ENCODE measurements at places on chromosomes 6 and 20.

DNA sequence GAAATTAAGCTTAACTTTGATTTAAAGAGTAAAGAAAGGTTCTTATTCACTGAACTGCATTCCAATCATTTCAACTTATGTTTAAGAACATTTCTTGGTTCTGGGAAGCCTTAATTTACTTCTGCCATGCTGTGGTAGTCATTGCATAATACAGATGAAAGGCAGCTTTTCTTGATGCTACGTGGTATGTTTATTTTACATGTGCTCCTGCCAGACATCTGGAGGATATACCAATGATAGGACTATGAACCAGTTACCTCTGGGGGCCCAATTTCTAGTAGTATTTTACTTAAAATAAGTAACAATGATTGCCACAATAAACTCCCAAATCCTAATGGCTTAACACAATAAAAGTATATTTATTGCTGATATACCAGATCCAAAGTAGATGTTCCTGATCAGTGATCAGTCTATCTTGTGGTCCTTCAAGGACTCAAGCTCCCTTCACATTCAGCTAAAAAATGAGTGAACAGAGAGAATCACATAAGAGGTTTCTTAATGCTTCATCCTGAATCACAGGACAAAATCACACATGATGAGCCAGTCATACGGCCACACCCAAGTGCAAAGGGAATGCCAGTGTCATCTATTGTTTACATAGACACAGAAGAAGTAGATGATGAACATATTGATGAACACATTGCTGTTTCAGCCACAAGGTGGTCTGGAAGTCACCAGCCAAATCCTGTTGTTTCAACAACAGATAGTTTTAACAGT is 56.5 kb upstream of the CCN2 start:
- H3K4me3 ChIP-seq, result no peak overlapping the region
- no peaks in the 10 kb centered on the region for H3K4me1 ChIP-seq
- DNase-seq, result no peak
- no peak overlapping the region for H3K27ac ChIP-seq

DNA sequence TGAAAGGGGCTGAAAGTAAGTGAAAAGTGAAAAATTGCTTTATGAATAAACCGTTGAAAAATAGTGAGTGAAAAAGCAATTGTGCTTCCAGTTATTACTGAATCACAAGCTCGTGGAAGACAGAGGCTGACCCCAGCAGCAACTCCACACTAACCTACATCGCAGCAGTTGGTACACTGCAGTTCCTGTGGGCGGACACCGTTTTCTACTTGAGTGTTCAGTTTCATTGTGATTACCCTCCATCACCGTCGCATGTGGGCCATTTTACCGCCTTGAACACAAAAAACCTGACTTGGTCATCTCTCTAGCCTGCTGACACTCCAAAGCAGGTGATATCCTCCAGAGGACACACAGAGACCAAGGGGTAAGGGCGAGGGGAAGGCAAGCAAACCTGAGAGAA is 28.4 kb downstream of the PRDM1 start:
- H3K27me3 ChIP-seq, result no peaks in the 10 kb centered on the region
- H3K36me3 ChIP-seq, result no peaks in the 10 kb centered on the region
- H3K4me1 ChIP-seq, result peaks cover 7% of the 10 kb centered on the region
- no peak overlapping the region for H3K4me3 ChIP-seq

- no peak overlapping the region for H3K27ac ChIP-seq
- DNase-seq, result no peak
- H3K4me3 ChIP-seq, result no peak overlapping the region
- peaks cover 6% of the 10 kb centered on the region for H3K4me1 ChIP-seq
Measured at GRCh38 chr6:130932921-130933320, 105.7 kb downstream of the SMLR1 start.

DNA sequence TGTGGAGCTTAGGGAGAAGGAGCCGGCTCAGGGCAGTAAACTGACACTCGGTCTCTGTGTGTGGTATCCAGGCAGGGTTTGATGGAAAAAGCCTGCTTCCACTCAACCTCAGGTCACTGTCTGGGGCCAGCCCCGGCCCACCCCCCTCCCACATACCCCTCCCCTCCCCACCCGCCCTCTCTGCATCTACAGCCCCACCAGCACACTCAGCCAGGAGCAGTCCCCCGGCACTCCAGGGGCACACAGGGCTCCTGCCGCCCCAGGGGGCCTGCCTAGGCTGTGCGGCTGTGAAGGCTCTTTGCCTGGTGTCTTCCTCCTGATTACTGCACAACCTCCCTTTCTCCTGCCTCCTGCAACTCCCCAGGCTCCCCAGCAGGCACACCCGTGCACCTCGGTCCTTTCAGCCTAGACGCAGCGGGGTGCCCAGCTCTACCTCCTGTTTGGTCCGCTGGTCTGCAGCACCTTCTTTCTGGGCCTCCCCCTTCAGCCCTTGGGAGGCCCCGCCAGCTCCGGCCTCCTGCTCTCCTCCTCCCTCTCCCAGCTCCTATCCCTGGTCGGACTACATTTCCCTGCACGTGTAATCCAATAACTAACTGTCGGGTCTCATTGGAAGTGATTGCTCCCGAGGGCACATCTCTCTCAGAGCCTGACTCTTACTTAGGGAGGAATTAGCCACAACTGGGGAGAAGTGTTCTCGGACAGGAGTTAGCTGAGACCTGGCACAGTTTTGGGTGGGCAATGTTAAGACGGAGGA is 1.3 kb upstream of the FOXF2 start:
- no peak overlapping the region for H3K27ac ChIP-seq
- no peaks in the 10 kb centered on the region for H3K36me3 ChIP-seq

DNA sequence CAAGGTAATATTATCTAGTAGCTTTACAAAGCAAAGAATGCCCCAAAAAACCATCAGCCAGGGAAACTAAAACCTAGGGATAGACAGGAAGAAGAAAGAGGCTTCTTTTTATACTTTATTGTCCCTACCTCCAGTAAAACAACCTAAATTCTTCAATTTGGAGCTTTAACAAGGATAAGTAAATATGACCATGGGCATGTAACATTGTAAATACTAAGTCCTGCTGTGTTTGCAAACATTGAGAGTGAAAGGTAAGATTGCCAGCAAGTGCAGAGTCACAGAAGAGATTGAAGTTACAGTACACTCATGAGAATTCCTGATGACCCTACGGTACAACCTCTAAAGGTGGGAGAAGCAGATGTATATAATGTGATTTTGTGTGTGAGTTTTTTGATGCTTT is 117.2 kb downstream of the FOXO3 start:
- no peak for DNase-seq
- H3K4me1 ChIP-seq, result peaks cover 3% of the 10 kb centered on the region
- H3K4me3 ChIP-seq, result no peak overlapping the region
- H3K36me3 ChIP-seq, result peaks cover 3% of the 10 kb centered on the region

DNA sequence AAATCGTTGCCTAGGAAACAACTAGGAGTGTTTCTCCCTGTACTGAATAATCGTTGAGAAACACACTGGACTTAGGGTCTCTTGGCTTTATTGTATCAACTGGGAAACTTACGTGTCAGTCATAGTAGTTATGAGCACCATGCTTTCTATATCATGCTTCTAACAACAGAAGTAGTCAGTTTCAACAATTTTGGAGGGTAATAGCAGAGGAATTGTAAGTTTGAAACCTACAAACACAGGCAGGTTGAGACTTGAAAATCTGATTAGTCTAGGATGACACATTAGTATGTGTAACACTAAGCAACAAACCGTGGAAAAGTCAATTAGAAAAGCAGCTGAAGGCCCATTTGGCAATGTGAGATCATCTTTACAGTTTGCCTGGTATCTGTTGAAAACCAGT is 43.9 kb upstream of the FABP7 start:
- no peaks in the 10 kb centered on the region for H3K36me3 ChIP-seq
- H3K27me3 ChIP-seq, result no peaks in the 10 kb centered on the region
- peak; percentile 81 for DNase-seq
- H3K27ac ChIP-seq, result no peak overlapping the region

- H3K4me3 ChIP-seq, result no peak overlapping the region
- no peaks in the 10 kb centered on the region for H3K27me3 ChIP-seq
- H3K4me1 ChIP-seq, result no peaks in the 10 kb centered on the region
- H3K36me3 ChIP-seq, result no peaks in the 10 kb centered on the region
Measured at GRCh38 chr6:91874971-91875370, 1288.1 kb upstream of the MAP3K7 start.

GRCh38 chr6:34070315-34071135 is 75.4 kb downstream of the GRM4 start:
- no peaks in the 10 kb centered on the region for H3K27me3 ChIP-seq
- no peak overlapping the region for H3K27ac ChIP-seq
- H3K36me3 ChIP-seq, result no peaks in the 10 kb centered on the region
- no peaks in the 10 kb centered on the region for H3K4me1 ChIP-seq

- no peak overlapping the region for H3K4me3 ChIP-seq
- H3K4me1 ChIP-seq, result no peaks in the 10 kb centered on the region
- no peaks in the 10 kb centered on the region for H3K27me3 ChIP-seq
- no peak for DNase-seq
- no peak overlapping the region for H3K27ac ChIP-seq
Measured at GRCh38 chr6:69072796-69073195, 437.7 kb downstream of the ADGRB3 start.

DNA sequence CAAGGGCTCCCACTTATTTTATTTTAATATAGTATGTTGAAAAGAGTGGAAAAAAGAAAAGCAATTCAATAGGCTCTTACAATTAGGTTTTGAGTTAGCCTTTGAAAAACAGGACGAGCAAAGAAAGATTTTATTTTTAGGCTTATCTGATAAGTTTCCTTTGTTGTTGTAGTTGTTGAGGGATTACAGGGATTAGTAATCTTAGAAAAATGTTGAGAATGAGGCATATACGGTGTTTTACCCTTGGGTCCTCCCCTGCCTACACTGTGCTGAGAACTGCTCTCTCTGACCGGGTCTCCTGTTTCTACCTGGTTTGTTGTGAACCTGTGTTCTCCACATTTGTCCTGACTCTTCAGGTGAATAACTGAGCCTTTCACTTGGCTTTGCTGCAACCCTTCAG is 16.7 kb downstream of the TRAPPC3L start:
- no peaks in the 10 kb centered on the region for H3K36me3 ChIP-seq
- H3K4me3 ChIP-seq, result no peak overlapping the region
- H3K27ac ChIP-seq, result peak overlapping the region; percentile 66
- H3K4me1 ChIP-seq, result peaks cover 9% of the 10 kb centered on the region

- H3K4me1 ChIP-seq, result peaks cover 8% of the 10 kb centered on the region
- DNase-seq, result no peak
- no peak overlapping the region for H3K27ac ChIP-seq
- no peaks in the 10 kb centered on the region for H3K36me3 ChIP-seq
- H3K4me3 ChIP-seq, result no peak overlapping the region
- no peaks in the 10 kb centered on the region for H3K27me3 ChIP-seq
Measured at GRCh38 chr6:14766391-14766994, 479.4 kb upstream of the JARID2 start.

GRCh38 chr6:167975458-167975857 is 22.0 kb upstream of the KIF25 start:
- H3K27ac ChIP-seq, result no peak overlapping the region
- H3K27me3 ChIP-seq, result no peaks in the 10 kb centered on the region
- no peak for DNase-seq
- no peaks in the 10 kb centered on the region for H3K4me1 ChIP-seq
- peaks cover 11% of the 10 kb centered on the region for H3K36me3 ChIP-seq

DNA sequence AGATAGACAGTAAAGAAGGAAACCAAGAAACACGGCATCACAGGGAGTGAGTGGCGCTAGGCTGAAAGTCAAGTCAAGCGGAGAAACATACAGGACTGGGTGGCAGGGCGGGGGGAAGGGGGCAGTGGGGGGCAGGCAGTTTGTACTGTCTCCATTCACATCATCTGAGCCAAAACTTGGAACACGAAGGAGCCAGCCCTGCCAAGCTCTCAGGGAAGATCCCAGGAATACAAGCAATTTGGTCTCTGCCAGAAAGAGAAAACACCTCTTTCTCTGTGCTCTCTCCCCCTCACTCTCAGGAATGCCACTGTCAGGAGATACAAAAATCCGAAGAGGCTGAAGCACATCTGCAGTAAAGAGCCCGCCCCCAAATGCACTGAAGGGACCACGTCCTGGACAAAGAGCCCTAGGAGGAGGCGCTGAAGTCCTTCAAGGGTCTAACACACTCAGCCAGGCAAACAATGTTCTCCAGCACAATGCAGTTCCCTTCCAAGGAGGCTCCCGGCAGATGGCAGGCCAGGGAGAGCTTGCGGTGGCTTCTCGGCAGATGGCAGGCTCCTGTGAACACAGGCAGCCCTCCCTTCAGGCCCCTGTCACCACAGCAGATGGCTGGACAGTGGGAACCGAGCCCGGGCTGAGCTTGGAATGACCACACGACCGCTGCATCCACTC is 90.0 kb downstream of the ATP9A start:
- no peaks in the 10 kb centered on the region for H3K27me3 ChIP-seq
- no peaks in the 10 kb centered on the region for H3K36me3 ChIP-seq

DNA sequence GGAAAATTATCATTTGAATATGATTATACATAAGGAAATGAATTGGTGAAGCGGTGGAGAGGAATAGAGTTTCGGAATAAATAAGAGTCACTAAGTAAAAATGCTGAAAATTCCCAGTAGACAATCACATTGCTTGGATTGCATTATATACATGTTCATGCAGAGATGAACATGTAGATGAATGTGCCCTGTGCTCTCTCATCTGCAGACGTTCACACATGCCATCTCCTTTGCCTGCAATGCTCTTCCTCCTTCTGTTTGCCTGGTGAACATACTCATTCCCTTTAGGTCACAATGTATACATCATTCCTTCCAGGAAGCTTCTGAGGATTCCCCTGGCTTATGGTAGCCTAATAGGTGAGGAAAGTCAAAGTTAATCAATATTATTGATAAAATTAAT is 17.9 kb downstream of the DCDC2 start:
- peak; percentile 40 for DNase-seq
- no peak overlapping the region for H3K27ac ChIP-seq
- H3K4me3 ChIP-seq, result no peak overlapping the region
- H3K27me3 ChIP-seq, result no peaks in the 10 kb centered on the region

DNA sequence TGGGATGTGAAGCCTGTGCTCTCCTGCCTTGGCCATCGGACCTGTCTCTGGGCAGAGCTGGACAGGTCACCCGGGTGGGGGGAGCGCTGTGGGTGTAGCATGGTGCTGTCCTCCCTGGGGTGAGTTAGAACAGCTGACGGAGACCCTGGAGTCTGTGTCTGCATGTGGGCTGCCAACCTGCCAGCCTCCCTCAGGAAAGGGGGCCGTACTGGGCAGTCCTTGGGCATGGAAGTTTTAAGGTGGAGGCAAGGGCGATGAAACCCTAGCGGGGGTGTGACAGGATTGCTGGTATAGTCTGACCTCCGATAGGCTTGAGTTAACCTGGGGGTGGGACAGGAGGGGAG is 2.4 kb downstream of the SOX18 start:
- no peak for DNase-seq
- no peak overlapping the region for H3K4me3 ChIP-seq
- peaks cover 40% of the 10 kb centered on the region for H3K27me3 ChIP-seq
- no peak overlapping the region for H3K27ac ChIP-seq
- H3K36me3 ChIP-seq, result no peaks in the 10 kb centered on the region

- H3K27ac ChIP-seq, result no peak overlapping the region
- no peaks in the 10 kb centered on the region for H3K4me1 ChIP-seq
- no peak for DNase-seq
Measured at GRCh38 chr6:136439514-136440190, 110.6 kb downstream of the MAP7 start.

DNA sequence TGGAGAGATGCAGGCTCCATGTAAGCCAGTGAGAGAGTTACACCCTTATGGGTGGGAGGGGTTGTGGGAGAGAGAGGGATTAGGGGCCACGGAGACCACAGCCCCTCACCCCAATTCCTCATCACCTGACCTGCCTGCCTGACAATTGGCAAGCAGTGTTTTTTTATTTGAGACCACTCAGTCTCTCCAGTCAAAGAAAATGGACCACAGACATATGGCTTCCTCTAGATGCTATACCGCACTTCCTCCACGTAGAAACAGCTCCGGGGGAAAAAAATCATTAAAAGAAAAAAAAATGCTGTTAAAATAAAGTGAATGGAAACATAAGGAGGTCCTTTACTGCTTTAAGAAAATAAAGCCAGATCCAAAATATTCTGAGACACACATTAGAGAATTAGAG is 152.7 kb downstream of the MYLK4 start:
- DNase-seq, result no peak
- H3K4me3 ChIP-seq, result no peak overlapping the region
- H3K4me1 ChIP-seq, result no peaks in the 10 kb centered on the region
- no peaks in the 10 kb centered on the region for H3K36me3 ChIP-seq
- H3K27me3 ChIP-seq, result no peaks in the 10 kb centered on the region

Measured in trophoblast cell (in vitro differentiated cells and primary cell).